RKO (cell line): ENCODE measurements at places on chromosomes 4 and X.

- no peak for DNase-seq
Observed at GRCh38 chr4:110633358-110634341, 10.8 kb upstream of the PITX2 start.

DNA sequence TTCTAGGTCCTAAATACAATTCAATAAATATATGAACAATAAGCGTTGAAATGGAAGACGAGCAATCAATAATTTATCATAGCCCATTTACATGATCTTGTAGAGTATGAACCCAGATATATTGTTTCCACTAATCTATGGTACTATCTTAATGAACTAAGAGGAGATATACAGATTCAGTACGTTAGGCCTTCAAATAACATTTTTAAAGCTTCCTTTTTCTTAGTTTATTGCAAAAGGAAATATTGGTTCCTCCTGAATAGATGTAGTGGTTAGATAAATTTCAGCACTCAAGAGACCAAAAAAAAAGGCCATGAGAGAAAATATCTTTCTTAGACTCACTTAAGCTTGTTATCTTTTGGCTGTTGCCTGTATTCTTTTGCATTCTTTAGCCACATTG, 147.5 kb upstream of the PITX2 start:
- no peak for DNase-seq

GRCh38 chr4:150256841-150257730, 178.8 kb downstream of the DCLK2 start:
- DNase-seq, result no peak

- DNase-seq, result peak; percentile 36
Observed at GRCh38 chr4:106494066-106494465, 125.5 kb upstream of the GIMD1 start.
